ENCODE measurements at places on chromosomes 11 and 22.
A peak's percentile ranks its signal among the peaks of the same experiment; 100 is the strongest.

GRCh38 chr11:32829157-32829679, 509 bp upstream of the PRRG4 start:
- no peak for DNase-seq

DNA sequence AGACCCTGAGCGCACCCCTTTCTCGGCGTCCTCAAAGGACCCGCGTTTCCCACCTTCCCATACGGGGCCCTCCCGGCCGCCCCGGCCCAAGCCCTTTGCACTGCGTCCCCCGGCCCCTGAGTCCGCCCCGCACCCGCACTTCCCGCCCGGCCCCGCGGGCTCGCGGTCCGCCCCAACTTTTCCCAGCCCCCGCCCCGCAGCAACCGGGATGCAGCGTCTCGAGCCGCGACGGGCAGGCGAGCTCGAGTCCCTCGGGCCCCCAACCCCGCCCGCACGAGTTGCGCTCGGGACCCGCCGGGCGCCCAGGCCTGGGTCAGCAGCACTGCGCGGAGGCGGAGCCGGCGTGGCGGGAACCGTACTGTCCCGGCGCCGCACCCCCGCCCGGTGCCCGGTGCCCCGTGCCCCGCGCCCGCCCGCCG, 371 bp downstream of the SMCO4 start:
- no peak for DNase-seq

GRCh38 chr22:43236411-43237166, 49.7 kb upstream of the TTLL12 start:
- no peak for DNase-seq

DNA sequence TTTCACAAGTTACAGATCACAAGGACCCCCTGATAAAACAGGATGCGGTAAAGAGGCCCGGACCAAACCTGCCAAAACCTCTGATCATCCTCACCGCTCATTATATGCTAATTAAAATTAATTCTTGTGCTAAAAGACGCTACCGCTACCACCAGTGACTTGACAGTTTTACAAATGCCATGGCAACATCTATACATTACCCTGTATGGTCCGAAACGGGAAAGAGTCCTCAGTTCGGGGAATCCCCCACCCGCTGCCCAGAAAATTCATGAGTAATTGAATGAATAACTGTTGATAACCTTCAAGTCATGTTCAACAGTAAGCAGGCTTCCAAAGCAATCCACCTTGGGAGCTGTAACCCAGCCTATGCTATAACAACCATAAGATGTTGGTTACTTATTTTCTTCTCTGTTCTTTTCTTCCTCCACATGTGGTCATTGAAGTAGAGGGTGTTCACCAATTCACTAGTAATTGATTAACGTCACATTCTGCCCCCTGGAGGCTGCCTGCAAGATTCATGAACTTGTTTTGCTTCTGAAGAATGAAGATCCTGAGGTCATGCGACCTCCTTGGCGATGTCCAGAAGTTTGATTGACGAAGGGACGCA, 20.6 kb downstream of the APOBEC3H start:
- DNase-seq = peak; percentile 72

GRCh38 chr11:110199184-110199981, 97.0 kb downstream of the RDX start:
- no peak for DNase-seq

- no peak for DNase-seq
Measured at GRCh38 chr11:26229257-26229656, 102.7 kb upstream of the ANO3 start.

DNA sequence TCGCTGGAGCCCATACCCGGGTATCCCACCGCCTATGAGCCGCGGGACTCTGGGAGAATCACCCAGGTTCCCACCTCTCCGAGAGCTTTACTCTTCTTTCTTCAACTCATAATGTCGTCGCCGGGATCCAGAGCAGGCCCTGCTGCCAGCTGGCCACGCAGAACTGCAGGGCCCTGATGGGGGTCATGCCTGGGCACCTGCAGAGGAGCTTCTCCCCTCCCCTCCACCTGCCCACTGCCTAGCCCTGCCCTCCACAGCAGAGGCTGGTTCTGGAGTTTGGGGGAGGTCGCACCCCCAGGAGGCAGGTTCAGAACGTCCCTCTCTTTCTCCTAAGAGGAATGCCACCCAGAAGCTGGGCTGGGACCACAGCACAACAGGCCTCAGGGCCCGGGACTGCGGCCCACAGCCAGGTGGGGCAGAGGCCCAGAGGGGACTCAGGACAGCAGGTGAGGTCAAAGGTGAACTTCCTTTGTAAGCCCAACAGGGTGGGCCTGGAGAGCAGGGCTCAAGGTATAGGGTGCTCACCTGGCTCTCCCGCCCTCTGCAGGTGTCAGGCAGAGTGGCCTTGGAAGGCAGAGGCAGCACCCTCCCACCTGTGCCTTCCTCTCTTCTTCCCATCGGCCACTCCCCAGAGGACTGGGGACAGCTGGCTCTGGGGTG, 1.9 kb downstream of the SLC25A45 start:
- no peak for DNase-seq
